RWPE2 (cell line): ENCODE measurements at places on chromosomes 6 and 20.

- DNase-seq, result no peak
Observed at GRCh38 chr6:36926708-36927513, 27.6 kb upstream of the PI16 start.

GRCh38 chr20:21344206-21344900 lies 41.2 kb downstream of the XRN2 start:
- DNase-seq, result no peak

- DNase-seq, result no peak
Observed at GRCh38 chr6:159555082-159555875, 137.8 kb downstream of the SOD2 start.

- no peak for DNase-seq
Observed at GRCh38 chr6:378958-379409, 12.6 kb upstream of the IRF4 start.

- DNase-seq, result no peak
Observed at GRCh38 chr6:145798530-145798929, 16.1 kb downstream of the FBXO30 start.

DNA sequence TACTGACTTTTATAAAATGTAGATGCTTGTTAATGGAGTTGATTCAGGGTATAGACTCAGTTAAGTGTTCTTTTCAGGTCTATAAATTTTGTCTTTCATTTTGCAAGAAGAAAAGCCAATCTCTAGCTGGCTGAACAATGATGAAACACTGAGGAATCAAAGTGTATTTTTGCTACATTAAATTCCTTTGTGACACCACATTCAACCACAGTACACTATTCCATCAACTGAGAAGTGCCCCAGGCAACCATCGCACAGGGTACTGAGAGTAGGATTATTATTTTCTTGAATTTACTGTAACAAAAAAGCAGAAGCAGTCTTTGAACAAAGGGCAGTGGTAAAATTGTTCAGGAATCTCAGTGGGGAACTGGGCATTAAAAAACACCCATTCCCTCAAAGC lies 83.6 kb downstream of the PREP start:
- no peak for DNase-seq

- DNase-seq, result no peak
Observed at GRCh38 chr20:18279242-18279641, 9.1 kb upstream of the ZNF133 start.

DNA sequence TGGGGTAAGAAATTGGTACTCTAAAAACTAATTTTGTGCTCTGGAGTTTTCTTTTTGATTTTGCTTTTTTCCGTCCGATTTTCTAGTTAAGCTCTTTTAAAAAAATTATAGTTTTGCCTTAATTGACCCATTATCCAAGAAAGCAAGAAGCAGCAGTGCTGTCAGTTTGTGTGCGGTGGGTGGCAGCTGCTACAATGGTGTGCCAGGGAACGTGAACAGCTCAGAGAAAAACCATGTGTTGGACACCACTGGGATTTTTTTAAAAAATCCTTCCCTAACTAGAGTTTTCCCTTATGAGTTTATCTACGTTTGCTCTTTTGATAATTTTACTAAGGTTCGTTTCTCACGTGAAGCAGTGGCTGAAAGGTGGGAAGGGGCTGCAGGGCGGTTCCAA lies 8.0 kb downstream of the MAP3K5 start:
- DNase-seq, result no peak

DNA sequence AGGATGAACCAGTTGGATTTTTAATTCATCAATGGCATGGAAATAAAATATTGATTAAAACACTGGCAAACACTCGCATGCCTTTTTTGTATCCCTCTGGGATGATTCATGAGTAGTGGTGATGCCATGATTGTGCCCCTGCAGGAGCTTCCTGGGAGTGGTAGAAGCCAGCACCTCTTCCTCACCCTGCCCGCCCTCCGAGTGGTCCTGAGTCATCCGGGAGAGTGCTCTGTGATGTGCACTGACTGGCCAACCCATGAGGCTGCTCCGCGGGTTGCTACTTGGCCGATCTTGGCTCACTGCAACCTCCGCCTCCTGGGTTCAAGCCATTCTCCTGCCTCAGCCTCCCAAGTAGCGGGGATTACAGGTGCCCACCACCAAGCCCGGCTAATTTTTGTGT lies 27.4 kb downstream of the GJA10 start:
- no peak for DNase-seq

DNA sequence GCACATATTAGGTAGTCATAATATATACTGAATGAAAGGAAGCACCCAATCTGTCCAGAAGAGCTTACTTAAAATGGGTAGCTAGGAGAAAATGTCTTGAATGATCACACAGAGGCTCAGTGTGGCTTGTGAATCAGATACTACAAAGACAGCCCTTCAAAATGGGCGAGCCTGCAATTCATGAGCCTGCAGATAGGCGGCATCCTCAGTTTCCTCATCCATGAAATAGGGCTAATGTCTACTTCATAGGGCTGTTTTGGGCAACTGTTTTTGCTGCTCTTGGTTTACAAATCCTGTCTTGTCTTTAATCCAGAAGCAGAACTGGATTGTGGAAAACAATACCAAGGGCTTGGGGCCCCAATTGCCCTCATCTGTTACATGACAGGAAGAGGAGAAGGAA lies 129.3 kb upstream of the KCNK16 start:
- no peak for DNase-seq

- no peak for DNase-seq
Observed at GRCh38 chr6:33846226-33846625, 42.4 kb upstream of the MLN start.
